ENCODE measurements at places on chromosomes 7 and 10.

GRCh38 chr7:83347945-83348444 is 185.3 kb upstream of the PCLO start:
- peak; percentile 80 for DNase-seq

DNA sequence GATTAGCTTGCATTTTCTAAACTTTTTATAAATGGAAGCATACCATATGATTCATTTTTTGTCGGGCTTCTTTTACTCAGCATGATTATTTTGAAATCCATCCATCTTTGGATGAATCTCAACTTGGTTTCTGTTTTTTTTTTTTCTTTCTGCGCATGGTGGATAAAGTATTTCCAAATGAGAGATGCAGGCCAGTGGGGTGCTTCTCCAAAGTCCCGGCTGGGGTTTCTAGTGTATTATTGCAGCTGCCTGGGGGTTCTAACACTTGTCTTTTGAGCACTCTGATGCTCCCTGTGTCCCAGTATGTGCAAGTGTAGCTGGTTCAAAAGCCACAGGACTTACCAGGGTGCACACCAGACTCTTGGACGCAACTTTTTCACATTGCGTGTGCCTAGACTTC is 70.9 kb upstream of the LOXL4 start:
- no peak for DNase-seq

GRCh38 chr7:5665094-5666025 is 116.1 kb downstream of the RNF216 start:
- DNase-seq: peak; percentile 74

GRCh38 chr10:79490400-79491142 is 21.8 kb upstream of the EIF5AL1 start:
- DNase-seq: no peak

DNA sequence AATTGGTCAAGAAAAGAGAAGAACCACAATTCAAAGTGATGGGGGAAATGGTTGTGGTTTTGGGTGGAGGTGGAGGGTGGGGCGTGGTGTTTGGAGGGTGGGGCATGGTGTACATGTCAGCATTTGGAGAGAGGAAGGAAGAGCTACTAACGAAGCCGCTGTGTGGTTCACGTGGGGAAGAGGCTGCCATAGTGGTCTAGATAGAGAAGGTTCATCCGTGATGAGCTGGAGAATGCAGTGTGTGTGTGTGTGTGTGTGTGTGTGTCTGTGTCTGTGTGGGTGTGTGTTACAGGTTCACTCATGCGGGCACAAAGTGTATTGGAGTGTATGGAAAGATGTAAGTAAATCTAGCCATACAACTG is 6.1 kb upstream of the VCL start:
- DNase-seq: no peak

- no peak for DNase-seq
Measured at GRCh38 chr7:50684713-50685075, 98.0 kb downstream of the GRB10 start.

DNA sequence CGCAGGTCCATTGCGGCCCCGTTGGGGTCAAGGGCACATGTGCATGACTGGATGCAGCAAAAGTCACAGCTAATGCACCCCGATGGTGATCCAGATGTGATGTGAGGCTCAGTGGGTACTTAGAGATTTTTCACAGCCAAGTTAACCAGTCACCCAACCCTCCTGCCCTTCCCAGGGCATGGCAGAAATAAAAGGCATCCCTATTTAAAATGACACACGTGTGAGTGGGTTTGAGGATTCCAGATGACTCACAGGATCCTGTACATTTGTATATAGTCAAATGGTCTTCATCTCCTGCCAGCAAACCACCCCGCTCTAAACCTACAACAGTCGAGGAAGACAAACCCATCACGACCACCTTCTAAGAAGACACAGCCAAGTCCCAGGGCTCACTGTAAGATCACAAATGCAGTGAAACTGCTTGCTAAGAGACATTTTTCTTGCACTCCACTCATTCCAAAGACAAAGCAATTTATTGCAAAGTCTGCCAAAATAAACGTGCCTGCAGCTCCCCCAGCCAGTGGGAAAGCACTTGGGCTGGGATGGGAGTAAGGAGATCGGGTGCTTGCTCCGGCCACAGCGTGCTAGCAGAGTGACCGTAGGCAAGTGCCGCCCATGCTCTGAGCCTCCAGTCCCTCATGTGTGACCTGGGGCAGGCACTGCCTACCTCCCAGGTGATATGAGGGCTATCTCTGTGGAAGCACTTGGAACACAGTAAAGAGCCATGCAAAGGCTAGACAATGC is 86.6 kb upstream of the MACROH2A2 start:
- no peak for DNase-seq

GRCh38 chr7:159240962-159241361 is 96.3 kb upstream of the VIPR2 start:
- DNase-seq: no peak

DNA sequence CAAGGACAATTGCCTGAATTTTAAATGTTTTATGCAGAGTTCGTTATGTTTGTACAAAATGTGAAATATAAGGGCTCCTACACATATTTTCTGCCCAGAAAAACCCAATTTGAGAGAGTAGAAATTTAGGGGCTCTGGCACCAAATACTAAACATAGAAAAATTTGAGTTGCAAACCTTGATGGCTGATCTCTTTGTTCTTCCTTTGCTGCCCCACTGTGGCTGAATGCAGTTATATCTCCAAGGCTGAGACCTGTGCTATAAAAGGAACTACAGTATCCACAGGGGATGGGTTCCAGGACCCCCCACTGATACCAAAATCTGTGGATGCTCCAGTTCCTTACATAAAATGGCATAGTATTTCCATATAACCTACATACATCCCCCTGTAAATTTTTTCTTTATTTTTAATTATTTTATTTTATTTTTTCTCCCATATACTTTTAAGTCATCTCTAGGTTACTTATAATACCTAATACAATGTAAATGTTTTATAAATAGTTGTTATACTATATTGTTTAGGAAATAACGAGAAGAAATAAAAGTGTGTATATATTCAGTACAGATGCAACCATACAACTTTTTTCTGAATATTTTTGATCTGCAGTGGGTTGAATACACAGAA is 22.5 kb downstream of the CFAP43 start:
- DNase-seq: peak; percentile 27

DNA sequence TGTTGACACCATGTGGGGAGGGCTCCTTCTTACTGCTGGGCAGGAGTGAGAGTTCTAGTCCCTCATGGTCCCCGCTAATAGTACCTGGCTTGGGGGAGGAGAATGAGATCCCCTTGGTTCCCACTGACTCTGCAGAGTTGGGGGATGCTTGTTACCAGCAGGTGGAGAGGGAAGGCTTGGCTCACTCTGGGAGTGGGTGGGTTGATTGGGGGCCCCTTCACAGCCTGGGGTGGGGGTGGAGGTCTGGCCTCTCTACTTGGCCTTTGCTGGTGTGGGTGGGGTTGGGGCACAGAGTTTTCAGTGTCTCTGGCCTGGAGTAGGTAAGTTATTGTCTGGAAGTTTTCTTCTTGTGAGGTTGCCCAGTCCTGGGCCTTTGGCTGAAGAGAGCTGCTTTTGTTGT is 31.9 kb downstream of the ADCY1 start:
- DNase-seq: no peak

DNA sequence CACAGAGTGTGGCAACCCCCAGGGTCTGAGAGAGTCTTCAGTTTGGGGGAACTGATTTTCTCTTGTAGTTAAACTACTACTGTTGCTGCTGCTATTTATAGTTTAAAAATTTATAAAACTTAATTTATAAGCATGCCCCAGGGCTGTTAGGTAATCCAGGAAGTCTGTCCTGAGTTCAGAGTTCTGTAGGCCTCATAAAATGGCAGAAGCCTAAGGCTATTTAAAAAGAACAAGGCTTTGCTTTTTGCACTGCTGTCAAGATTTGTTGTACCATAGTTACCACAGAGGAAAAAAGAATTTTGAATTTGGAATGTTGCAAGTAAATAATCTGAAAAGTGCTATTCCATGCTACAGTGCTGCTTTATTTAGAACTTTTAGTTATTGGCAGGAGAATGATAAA is 66.1 kb downstream of the AGK start:
- DNase-seq: peak; percentile 74

DNA sequence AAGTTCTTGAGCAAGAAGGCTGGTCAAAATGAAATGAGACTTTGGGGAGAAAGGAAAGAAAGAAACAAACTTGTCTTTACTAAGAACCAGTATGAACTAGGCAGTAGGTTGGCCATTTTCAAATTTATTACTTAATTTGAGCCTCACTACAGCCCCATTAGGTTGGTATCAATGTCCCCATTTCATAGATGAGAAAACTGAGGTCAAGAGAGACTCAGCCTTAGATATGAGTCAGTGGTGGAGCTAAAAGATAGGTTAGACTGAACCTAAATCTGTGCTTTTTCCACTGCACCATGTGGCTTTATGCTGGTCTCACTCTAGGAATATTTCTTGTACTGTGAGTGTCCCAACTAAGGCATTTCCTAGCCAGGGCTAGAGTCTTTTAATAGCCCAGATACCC is 8.8 kb downstream of the ZNF503 start:
- DNase-seq: no peak

DNA sequence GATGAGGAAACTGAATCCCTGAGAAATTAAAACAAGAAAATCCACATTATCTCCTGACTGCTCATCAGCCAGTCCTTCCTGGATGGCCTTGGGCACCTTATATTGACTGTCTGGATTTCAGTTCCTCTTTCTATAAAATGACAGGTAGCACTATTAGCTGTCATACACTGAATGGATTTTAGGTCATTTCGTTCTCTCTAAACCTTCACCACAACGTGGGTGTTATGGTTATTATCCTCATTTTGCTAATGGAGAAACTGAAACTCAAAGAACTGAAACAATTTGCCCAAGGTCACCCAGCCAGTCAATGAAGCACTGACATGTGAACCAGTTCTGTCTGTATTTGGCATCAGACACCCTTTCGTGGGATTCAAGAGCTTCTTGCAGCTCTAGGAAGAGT is 193.8 kb downstream of the CYP26A1 start:
- no peak for DNase-seq

GRCh38 chr10:117492504-117492903 is 50.0 kb upstream of the EMX2 start:
- no peak for DNase-seq

DNA sequence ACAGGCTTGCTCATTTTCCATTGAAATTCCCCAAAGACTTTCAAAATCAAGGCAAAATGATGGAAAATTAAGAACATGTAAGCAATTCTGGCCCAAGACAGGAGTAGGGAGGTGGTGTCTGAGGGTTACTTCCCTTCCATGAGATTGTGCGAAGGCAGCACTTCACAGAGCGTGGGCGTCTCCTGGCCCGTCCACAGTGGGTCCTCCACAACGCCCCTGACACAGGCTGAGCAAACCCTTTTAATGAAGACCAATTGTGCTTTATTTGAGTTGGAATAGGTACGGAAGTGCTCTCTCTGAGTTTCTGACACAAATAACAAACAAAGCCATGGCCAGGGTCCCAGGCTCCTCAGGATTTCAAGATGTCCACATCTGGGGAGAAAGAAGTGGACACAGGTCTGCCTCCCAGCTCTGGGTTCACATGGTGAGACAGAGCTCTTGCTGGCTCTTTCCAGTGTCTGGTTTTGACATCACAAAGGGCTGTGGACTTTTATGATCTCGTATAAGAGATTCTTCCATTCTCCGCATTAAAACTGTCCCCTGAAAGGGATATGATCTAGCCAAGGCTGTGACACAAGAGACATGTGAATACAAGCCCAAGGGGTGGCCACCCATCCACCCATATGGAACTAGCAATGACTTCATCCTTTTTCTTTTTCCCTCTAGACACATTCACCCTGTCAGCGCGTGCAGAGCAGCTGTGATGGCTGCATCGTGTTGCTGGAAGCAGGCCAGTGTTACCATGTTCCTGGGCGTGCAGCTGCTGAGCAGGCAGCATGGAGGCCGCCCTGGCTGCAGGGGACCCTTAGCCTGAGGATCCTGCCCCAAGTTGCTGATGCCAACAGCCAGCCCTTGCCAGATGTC is 145.6 kb downstream of the ADAM12 start:
- no peak for DNase-seq

- no peak for DNase-seq
Measured at GRCh38 chr7:101823096-101823495, 5.7 kb downstream of the CUX1 start.

DNA sequence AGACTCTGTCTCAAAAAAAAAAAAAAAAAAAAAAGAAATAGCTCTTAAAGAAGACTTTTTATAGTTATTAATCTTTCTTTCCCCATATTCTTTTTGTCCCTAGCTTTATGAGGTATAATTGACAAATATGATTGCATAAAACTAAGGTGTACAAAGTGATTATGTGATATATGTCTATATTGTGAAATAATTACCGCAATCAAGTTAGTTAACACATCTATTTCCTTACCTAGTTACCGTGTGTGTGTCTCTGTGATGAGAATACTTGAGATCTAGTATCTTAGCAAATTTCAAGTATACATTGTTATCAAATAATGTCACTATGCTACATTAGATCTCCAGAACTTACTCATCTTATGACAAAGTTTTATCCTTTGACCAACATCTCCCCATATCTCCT is 30.7 kb upstream of the UBN2 start:
- no peak for DNase-seq

DNA sequence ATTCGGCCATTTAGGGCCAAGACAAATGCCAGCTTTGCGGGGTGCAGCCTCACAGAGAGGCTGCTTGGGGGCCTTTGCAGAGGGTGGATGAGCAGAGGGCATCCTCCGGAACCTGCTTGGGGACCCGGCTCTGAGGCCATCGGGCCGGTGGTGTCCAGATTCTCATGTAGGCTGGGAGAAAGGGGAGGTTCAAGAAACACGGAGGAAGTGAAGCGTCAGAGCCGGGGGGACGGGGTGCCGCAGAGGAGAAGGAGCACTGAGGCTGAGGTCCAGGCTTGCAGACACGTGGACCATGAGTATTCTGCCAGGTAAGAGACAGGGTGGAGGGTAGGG is 150.7 kb upstream of the SHH start:
- no peak for DNase-seq

Measured in COLO829 (cell line).